ENCODE measurements at places on chromosomes 1 and 21.

DNA sequence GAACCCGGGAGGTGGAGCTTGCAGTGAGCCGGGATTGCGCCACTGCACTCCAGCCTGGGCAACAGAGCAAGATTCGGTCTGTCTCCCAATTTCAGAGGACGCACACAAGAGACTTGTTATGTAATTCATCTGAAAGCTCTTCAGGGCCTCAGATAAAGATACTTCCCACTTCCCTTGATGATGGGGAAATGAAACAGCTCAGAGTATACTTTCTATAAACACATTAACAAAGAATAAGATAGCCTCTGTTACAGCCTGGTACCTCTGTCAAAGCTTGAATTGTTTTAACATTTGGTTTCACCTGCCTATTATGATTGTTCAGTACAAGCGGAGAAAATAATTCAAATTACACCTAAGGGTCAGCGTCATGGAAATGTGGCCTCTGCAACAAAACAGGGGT is 622.9 kb upstream of the ADGRL4 start:
- DNase-seq, result no peak

DNA sequence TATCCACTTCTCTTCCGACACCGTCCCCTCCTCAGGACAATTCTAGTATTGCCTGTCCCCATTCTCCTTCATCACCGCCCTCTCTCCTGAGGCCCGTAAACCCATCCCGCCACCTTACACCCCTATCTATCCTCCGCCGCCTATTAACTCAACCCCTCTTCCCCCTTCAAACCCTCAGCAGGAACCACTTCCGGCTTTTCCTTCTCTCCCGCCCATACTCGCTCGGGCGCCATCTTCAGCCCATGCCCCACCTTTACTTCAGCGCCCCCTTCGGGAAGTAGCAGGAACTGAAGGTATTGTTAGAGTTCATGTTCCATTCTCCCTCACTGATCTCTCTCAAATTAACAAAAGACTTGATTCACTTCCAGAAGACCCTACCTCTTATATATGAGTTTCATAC is 31.6 kb downstream of the VN1R5 start:
- no peak for DNase-seq

DNA sequence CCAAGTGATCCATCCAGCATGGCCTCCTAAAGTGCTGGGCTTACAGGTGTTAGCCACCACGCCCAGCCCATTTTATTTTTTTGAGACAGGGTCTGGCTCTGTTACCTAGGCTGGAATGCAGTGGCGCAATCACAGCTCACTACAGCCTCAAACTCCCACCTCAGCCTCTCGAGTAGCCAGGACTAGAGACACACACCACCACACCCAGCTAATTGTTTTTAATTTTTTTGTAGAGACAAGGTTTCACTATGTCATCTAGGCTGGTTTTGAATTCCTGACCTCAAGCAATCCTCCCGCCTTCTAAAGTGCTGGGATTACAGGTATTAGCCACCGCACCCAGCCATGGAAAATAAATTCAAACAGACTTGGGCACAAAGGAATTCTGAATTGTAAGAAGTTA is 31.9 kb downstream of the PUM1 start:
- no peak for DNase-seq

GRCh38 chr1:228865627-228866330 is 130.5 kb downstream of the RHOU start:
- no peak for DNase-seq

DNA sequence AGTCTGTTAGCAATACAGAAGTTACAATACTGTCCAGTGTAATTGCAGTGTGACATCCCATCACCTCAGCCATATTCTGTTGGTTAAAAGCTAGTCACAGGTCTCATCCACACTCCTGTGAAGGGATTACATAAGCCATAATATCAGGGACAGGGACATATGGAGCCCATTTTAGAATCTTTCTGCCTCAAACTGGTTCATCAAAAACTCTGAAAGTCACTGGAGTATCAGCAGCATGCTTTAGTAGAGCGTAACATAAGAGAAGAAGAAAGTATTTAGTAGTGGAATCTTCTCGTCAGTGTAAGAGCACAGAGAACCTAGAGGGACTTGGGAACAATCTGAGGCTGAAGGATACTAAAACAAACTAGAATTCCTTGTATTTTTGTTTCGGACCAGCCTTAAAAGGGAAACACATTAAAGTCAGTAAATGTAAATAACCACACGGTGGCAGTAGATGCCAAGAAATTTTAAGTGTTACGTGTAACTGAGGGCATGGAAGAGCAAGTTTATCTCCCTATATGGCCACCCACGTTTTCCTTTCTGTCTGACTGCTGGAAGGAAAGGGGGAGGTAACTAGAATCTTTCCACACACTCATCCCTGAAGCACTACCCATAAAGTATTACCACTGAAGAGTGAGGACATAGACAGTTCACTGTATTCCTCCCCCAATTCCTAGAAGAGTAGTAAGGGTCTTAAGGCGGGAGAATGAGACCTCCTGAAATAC is 41.6 kb upstream of the AGL start:
- DNase-seq, result no peak

DNA sequence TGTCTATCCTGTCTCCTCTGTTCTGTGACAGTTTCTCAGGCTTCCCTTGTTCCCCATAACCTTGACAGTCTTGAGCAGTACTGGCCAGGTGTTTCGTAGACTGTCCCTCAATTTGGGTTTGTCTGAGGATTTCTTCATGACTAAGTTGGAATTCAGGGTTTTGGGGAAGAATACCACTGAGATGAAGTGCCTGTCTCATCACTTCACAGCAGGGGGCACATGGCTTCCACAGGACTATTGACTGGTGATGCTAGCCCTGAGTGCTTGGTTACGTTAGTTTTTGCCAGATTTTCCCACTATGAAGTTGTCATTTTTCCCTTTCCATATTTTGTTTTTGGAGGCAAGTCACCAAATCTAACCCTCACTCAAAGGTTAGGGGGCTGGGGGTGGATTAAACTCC is 45.7 kb downstream of the CDCP2 start:
- DNase-seq, result no peak

DNA sequence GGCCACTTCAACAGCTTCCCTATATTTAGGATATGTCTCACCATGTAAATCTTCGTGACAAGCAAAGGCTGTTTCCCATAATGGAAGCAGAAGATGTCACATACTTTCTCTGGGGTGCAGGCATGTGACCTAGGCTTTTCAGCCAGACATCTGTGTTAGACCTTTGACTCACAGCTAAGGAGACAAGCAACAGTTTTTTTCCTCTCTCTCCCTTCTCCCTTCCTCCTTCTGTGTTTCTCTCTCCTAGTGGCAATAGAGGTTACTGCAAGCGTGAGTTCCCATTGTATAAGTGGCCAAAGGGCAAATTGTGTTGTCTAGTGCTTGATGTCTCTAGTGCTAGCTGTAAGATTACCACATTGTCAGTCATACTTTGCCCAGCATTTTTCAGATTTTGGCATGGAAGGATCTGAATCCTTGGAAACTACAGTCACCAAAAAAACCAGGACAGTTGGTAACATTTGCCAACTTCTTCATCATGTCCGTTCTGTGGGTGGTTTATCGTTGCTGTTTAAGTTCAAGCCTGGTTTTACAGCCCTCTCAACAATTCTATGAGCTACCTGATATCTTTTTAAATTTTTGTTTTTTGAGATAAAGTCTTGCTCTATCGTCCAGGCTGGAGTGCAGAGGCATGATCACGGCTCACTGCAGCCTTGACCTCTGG is 44.4 kb upstream of the RABGAP1L start:
- no peak for DNase-seq

DNA sequence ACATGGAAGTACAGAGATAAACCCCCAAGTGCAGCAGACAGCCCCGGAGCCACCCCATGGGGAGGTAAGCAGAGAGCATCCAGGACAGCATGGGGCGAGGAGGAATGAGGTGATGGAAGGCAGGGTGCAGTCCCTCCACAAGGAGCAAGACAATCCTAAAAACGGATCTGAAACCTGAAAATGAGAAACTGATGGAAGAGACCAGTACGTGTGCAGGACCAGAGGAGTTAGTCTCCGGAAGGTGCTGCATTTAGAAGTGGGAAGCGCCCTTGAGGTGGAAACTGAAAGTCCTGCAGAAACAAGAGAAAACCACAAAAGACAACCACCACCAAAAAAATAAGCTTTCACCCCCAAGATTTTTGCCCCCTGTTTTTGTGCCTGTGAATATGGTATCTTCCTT is 17.4 kb upstream of the DDOST start:
- DNase-seq, result no peak

- DNase-seq, result no peak
Observed at GRCh38 chr1:157893686-157894085, 52.1 kb upstream of the CD5L start.

- DNase-seq, result no peak
Observed at GRCh38 chr1:108814343-108815125, 42.4 kb downstream of the AKNAD1 start.

DNA sequence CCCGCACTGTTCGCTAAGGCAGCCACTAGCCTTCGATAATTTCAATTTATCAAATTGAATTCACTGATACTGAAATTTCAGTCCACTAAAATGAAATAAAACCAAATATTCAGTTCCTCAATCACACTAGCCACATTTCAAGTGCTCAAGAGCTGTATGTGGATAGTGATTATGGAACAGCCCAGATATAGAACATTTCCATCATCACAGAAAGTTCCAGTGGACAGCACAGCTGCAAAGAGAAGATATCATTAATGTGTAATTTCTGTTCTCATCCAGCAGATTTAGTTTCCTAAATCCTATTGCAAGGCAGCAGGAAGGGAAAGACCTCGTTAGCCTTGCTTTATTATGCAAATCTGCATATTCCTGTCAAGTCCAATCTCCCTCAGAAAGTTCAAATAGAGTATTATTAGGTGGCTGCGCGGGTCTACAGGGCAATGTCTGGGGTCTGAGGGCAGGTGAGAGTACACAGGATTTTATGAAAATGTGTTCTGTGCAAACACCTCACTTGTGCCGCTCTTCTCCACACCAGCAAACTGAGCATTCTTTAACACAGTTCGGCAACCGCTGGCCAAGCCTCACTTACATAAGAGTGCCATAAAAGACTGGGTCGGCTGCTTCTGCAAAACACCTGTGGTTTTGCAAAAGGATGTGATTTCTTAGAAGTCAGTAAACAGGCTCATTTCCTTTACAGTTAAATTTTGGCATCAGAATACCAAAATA is 22.4 kb downstream of the CAPZB start:
- DNase-seq, result peak; percentile 52

All from activated naive CD4-positive, alpha-beta T cell treated with Interleukin-2 at 50 U/mL for 16 hours (primary cell).